Ammon's horn (tissue), 1 donor: ENCODE measurements at places on chromosomes 2 and 18.

DNA sequence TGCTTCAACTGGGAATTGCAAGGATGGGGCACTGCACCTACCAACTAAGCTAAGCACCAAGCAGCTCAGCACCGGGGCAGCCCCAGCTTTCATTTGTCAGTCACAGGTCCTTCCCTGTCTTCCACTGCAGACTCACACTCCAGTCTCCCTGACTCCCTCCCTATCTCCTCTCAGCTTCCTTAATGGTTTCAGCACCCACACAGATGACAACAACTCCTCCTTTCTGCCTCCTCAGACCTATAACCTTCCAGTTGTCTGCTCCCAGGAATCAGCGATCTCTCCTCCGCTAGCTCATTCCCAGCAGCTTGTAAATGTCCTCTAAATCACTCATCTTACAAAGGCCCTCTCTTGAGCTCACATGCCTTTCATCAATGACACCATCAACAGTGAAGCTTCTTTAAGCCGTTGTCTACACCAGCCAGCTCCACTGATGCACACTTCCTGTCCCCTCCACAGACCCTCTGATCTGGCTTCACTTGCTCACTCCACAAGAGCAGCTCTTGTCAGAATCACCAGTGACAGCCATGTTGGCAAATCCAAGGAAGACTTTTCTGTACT is 32.1 kb downstream of the CLASP1 start:
- DNase-seq: no peak

DNA sequence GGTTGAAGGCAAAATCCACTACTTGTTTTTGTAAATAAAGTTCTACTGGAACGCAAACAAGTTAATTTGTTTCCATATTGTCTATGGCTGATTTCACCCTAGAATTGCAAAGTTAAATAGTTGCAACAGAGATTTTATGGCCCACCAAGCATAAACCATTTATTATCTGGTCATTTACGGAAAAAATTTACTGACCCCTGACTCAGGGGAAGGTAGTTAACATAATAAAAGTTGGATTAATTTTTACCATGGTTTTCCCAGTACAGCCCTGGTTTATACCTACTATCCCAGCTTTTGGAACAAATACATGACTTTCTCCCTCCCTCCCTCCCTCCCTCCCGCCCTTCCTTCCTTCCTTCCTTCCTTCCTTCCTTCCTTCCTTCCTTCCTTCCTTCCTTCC is 588.9 kb upstream of the TMEFF2 start:
- DNase-seq: no peak

DNA sequence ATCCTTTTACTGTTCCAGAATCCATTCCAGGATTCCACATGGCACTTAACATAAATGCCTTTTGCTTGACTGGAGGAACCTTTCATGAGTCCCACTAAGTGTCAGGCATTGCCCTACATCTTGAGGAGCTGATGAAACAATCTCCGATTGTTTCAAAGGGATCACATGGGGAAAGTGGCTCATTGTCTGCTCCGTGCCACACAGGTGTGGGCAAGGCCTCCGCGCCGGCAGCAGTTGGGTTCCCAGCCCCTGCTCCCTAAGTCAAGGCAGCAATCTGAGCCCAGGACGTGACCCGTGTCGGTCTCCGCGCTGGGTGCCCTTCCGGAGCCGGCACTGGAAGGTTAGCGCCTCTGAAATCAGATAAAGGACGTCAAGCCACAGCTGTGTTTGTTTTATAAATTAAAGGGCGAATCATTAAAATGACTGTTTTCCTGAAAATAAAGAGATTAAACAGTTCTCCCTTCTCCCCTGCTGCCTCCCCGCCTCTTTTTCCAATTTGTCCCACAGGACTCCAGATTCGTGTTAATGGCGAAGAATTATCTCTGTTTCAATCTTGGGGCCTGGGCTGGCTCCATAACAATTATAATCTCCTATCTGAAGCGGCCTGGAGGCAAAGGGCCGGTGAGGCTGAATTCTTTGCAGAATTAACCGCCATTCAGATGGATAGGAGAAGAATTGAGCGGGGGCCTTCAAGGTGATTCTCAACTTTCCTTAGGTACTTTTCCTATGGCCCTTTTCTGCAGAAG is 84.3 kb upstream of the FZD7 start:
- DNase-seq: no peak

DNA sequence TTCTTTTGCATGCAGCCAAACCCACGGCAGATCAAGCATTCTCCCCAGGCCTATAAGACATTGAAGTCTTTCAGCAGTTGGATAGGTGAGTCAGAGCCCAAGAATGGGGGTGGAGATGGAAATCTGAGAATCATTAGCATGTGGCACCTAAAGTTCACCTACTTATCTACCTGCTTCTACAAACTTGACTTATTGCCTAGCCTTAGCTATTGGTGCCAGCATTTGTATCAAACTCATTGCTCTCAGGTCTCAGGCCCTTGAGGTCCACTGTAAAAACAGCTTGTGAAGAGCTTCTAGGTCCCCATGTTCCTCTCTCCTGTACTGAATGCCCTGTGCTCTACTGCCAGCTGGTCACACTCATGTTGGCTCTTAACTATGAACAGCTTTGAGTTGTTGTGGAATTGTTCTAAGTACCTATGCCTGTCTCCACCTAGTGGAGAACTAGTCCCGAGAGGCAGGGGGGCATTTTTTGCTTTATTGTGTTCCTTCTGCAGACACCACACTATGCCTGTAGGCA is 278.4 kb upstream of the SPRED2 start:
- no peak for DNase-seq
